ENCODE measurements at places on chromosomes 16 and 17.

DNA sequence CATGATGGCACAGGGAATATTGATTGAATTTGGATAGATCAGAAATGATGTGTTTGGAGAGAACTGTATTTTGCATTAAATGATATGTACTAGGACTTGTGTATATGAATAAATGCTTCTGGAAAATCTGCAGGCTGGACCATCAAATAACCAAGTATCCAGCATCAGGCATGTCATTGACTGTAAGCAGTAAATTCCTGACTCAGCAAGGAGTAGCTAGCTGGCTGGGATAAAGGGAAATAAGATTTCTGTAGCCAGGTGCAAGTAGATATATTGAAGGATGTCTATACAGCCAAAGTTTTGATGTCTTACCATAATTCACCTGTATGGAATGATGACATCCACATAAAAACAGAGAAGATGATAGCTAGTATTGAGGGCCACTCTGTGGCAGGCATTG is 809.6 kb downstream of the CDH11 start:
- no peak for DNase-seq

DNA sequence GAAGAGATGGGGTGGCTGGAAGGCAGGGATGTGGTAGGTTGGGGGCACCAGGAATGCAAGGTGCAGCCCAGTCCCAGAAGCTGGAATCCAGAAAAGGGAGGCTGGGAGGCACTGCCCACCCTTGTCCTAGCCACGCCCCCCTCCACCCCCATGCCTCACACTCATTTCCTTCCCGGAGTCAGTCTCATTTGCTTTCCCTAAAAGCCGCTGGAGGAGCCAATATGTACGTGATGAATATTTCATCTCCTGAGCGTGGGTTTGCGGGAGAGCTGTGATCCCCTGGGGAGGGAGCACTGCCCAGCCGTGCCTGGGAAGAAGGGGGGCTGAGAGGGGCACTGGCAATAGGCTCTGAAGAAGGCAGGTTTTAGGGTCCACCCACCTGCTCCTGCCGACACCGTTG is 124.5 kb upstream of the LHX1 start:
- no peak for DNase-seq

- no peak for DNase-seq
Observed at GRCh38 chr16:3101841-3102470, 2.9 kb upstream of the ZSCAN10 start.

- DNase-seq = no peak
Observed at GRCh38 chr17:62916684-62917571, 49.1 kb upstream of the TANC2 start.

- DNase-seq = no peak
Observed at GRCh38 chr17:3729881-3730280, 6.2 kb downstream of the HASPIN start.

Measured in cerebellar nuclear complex (tissue), 1 donor.